ENCODE measurements at places on chromosomes 6 and 20.

DNA sequence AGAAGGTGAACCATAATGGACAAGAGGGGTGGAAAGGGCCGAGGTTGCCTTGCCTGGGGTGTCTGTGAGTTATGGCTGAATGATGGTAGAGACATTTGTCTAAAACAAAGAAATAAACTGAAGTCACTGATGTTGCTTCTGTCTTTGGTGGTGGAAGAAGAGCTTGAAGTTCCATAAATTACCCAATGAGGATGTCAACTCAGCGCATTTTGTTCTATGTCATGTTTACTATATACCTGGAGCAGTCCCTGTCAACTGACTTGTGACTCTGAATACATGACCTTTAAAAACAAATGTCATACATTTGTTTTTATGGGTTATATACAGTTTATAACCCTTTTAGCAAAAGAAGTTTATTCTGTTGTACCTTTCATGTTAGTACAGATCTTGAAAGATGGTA is 2.0 kb downstream of the EFHC1 start:
- peaks cover 10% of the 10 kb centered on the region for H3K4me1 ChIP-seq
- no peaks in the 10 kb centered on the region for H3K27me3 ChIP-seq
- H3K27ac ChIP-seq, result no peak overlapping the region
- no peak for DNase-seq
- H3K4me3 ChIP-seq, result no peak overlapping the region

DNA sequence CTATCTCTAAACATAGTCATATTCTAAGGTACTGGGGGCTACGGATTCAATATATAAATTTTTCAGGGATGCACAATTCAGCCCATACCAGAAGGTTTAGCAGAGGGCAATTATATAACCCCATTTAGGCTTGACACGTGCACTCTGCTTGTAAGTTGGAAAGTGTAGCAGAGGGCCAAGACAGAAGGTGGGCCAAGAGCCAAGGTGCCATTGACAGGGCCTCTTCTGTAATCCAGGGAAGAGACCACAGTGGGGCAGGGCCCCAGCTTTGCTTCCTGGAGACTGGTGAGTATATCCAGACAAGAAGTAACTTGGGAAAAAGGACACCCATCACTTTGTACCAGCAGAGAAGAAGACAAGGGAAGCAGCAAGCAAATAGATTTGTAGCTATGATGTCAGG is 672.4 kb upstream of the MARCKS start:
- no peak for DNase-seq
- H3K27me3 ChIP-seq, result peaks cover 4% of the 10 kb centered on the region
- peaks cover 15% of the 10 kb centered on the region for H3K4me1 ChIP-seq
- no peaks in the 10 kb centered on the region for H3K36me3 ChIP-seq
- H3K4me3 ChIP-seq, result no peak overlapping the region

- peaks cover 17% of the 10 kb centered on the region for H3K36me3 ChIP-seq
- H3K27me3 ChIP-seq, result no peaks in the 10 kb centered on the region
- H3K4me1 ChIP-seq, result peaks cover 28% of the 10 kb centered on the region
- H3K27ac ChIP-seq, result peak overlapping the region; percentile 94
- DNase-seq, result no peak
These were observed 797 bp upstream of the GNRH2 start for GRCh38 chr20:3042625-3043024.

- no peaks in the 10 kb centered on the region for H3K27me3 ChIP-seq
- H3K36me3 ChIP-seq, result peaks cover 7% of the 10 kb centered on the region
- DNase-seq, result peak; percentile 43
- no peak overlapping the region for H3K27ac ChIP-seq
These were observed 138.8 kb downstream of the HIVEP1 start for GRCh38 chr6:12150812-12151432.

DNA sequence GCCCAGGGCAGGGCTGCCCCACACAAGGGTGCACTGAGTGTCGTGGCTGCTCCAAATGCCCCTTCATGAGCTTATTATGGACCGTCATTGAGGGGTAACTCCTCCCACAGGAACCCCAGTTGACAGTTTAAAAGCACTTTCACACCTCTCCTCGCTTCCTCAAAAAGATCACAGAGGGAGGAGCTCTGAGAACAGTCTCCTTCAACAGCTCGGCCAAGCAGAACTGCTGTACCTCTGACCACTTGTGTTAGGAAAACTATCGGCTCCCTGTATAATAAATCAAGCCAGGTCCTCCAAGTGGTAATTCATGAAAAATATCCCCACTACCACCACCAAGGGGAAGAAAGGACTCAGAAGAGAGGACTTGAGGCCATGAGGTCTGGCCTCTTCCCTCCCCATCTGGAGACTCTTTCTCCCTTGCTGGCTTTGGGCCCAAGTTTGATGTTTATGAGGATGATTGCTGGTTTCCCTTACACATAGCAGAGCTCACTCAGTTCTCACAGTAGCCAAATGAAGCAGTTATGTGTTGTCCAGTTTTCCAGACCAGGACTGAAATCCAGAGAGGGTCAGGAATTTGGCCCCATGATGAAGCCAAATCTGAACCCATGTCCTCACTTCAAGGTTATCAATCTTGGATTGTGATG is 8.7 kb downstream of the SNX21 start:
- H3K36me3 ChIP-seq, result peaks cover 8% of the 10 kb centered on the region
- no peak overlapping the region for H3K4me3 ChIP-seq
- no peaks in the 10 kb centered on the region for H3K27me3 ChIP-seq
- no peak overlapping the region for H3K27ac ChIP-seq
- no peaks in the 10 kb centered on the region for H3K4me1 ChIP-seq
- DNase-seq, result no peak

Measured in progenitor cell of endocrine pancreas (in vitro differentiated cells).